ENCODE measurements at places on chromosomes 6 and 20.

GRCh38 chr6:42545226-42545773 lies 18.5 kb upstream of the UBR2 start:
- DNase-seq: no peak

GRCh38 chr6:95248499-95248898 lies 328.8 kb upstream of the MANEA start:
- no peak for DNase-seq

DNA sequence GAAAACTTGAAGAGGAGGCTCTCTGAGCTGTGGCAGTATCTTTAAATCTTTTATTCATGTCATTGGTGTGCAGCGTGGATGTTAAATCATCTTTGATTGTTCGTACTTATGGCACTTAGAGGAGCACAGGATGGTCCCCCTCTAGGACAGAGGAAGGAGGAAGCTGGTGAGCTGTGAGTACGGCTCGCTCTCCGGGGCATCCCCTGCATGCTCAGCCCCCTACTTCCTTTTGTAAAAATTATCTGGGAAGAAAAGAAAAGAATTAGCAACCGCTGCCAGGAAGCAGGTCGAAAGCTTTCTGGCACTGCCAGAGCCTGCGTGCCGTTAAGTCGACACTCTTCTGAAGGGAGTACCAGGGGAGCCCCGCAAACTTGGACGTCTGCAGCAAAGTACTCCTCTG lies 158.5 kb downstream of the SYNDIG1 start:
- DNase-seq: no peak

DNA sequence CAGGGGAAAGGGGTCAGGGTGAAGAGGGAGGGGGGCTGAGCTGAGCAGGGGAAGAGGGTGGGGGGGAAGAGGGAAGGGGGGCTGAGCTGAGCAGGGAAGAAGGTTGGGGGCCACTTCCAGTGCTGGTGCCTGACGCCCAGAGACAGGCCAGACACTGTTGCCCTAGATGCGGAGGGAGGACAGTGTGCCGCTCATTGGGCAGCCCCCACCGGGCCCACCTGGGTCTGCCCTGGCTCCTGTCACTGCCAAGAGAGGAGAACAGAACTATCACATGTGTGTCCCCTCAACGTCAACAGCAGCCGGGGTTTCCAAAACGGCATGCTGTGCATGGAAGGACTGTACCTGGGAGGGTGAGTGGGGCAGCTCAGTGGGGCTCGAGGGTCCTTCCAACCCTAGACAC lies 342.1 kb downstream of the CDH4 start:
- no peak for DNase-seq

DNA sequence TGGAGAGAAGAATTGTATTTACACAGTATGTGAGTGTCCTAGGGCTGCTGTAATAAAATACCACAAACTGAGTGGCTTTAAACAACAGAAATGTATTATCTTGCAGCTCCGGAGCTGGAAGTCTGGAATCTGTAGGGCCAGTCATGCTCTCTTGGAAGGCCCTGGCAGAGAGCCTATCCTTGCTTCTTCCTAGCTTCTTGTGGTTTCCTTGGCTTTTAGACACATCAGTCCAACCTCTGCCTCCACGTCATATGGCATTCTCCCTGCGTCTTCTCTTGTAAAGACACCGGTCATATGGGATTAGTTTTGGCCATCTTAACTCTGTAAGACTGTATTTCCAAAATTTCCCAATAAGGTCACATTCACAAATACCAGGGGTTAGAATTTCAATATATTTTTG lies 10.8 kb downstream of the FNDC1 start:
- DNase-seq: no peak

GRCh38 chr20:38843346-38843745 lies 37.8 kb downstream of the PPP1R16B start:
- DNase-seq: no peak

GRCh38 chr6:24861934-24862333 lies 63.2 kb upstream of the ARMH2 start:
- DNase-seq: no peak

DNA sequence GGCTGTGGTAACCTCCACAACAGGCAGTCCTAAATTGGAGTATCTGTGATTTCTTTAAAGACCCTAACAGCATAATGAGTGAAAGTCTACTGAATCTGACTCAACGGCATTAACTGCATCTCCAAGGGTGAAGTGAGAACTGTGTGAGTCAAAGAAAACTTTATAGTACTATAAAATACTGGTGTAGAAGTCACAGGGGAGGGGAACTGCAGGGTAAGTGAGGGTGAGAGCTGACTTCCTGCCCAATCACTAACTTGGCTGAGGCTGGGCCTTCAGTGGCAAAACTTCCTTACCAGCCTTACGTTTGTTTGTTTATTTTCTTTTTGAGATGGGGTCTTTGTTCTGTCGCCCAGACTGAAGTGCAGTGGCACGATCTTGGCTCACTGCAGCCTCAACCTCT lies 109.8 kb downstream of the PTPRK start:
- no peak for DNase-seq

DNA sequence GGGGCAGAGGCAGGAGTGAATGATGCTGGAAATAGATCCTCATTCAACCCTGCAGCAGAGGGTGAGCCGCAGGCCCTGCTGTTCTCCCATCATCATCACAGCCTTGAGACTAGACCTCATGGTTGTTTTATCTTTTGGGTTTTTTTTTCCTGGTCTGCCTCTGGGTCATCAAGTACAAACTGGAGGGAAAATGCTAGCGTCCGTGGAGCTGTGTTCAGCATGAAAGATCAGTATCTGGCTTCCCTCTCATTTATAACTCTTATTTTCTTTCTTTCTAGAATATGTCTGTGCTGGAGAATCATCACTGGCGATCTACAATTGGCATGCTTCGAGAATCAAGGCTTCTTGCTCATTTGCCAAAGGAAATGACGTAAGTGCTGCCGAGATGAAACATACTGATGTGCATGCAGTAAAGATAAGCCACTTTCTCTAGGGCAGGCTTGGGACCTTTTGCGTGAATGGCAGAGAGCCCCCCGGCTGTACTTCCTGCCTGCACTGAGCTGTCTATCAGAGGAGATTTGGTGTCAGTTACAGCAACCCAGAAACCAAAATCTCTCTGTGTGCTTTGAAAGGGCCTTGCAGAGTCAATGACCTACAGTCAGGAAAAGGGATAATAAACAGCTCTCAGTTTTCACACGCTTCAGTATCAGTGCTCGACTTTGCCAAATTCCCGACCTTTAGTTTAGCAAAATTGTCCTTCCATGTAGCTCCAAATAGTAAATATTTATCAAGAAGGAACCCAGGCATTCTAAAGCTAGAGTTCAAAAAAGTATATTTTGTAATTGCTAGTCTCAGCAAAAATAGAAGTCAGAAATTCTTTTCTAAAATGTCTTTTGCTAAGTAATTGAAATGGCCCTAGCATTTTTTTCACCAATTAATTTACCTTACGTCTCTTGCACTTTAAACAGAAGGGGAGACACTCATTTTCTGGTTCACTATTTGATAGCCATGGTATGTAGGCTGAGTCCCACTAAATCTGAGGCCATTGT lies 76.3 kb downstream of the MTFR2 start:
- DNase-seq: no peak

GRCh38 chr6:48057601-48058000 lies 53.4 kb downstream of the PTCHD4 start:
- no peak for DNase-seq

GRCh38 chr20:1661542-1662299 lies 4.1 kb upstream of the SIRPG start:
- DNase-seq: no peak

GRCh38 chr6:147434516-147434915 lies 74.0 kb upstream of the SAMD5 start:
- DNase-seq: no peak

GRCh38 chr6:143264986-143265764 lies 185.3 kb downstream of the ADAT2 start:
- DNase-seq: no peak

DNA sequence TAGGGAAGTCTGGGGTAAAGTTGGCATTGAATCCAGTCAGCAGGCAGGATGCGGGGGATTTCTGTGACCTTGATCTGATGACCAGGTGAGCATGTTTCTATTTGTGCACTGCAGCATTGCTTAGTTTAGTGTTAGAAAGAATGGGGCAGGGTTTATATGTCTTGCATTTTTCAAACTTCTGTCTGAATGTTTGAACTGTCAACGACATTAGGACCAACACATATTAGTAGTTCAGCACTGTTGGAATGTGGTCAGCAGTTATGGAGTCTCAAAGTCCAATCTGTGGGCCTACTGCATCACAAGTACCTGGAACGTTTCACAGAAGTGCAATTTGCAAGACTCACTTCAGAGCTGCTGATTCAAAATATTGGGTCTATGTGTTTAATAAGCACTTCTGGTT lies 276.6 kb upstream of the BMP2 start:
- no peak for DNase-seq

GRCh38 chr6:88520017-88520338 lies 353.8 kb upstream of the CNR1 start:
- DNase-seq: no peak

DNA sequence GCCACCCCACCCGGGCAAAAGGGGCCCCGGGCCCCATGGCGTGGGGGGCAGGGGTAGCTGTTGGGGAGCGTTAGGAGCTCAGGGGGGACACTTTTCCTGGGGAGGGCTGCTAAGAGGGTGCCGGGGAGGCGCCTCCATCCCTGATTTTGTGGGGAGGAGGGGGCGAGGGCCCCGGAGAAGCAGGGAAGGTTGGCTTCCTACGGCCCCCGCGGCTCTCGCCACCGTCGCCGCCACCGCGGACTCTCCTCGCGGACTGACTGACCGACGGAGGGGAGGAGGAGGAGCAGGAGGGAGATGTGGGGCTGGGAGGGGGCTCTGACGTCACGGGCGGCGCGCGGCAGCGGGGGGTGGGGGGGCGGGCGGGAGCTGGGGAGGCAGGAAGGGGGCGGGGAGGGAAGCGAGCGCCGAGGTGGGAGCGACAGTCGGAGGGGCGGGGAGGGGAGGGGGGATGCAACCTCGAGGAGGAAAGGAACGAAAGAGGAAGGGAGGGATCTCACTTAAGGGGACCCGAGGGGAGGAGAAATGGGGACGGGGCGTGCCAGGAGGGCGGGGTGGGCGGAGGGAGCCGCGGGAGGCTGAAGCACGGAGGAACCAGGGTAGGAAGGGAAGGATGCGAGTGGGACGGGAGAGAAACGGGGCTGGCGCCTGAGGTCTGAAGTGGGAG lies 5.1 kb downstream of the GABBR1 start:
- peak; percentile 89 for DNase-seq

DNA sequence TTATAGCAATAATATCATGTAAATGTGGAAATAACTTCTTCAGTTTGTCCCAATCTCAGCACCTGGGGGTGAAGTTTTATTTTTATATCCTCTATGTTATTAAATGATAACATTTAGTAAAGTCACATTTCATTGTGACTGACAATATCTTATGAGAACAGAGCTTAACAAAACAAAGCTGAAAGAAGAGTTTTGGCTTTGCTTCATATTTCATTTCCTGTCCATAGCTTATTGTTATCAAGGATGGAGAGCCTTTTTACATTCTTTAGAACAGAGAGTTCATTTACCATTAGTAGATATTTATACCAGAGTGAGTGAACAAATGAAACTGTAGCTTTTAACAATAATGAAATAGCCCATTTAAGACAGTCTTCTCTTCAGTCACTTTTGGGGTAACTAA lies 231.9 kb upstream of the SGK1 start:
- DNase-seq: no peak

GRCh38 chr20:8952721-8953120 lies 116.2 kb upstream of the PLCB4 start:
- no peak for DNase-seq

- DNase-seq: no peak
Observed at GRCh38 chr6:41984623-41985022, 43.0 kb upstream of the CCND3 start.

DNA sequence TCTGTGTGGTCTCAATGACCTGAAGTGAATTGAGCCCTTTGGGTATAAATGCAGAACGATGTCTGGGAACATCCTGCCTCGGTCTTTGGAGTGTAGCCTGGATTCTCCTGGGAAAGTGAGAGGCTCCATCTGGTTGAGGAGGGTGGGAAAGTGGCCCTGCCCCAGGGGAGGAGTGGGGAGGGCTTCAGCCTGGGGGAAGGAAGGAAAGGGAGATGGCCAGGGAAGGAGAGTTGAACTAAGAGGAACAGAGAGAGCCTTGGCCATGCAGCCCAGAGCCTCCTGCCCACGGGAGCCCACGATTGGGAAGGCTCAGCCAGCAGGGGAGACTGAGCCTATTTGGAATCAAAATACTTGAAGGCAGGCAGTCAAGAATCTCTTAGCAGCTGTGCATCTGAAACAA lies 2.3 kb upstream of the EPB41L1 start:
- no peak for DNase-seq

DNA sequence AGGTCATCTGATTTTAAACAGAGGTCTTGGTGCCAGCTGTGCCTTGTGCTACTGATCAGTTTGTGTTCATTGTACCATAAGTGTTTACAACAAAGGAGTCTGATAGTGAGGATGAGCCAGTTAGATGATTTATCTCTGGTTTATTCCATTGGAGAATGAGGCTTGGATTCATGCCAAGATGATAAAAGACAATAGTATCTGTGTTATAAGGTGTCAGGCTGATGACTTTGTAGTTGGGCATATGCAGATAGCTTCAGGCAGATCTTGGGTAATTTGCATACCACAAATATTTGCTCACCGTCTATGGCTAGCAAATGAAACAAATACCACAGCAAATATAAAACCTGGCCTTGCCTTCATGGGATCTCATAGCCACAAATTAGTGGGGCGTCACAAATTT lies 43.3 kb upstream of the PHACTR2 start:
- DNase-seq: no peak

GRCh38 chr20:50558483-50558925 lies 48.3 kb downstream of the PTPN1 start:
- no peak for DNase-seq

DNA sequence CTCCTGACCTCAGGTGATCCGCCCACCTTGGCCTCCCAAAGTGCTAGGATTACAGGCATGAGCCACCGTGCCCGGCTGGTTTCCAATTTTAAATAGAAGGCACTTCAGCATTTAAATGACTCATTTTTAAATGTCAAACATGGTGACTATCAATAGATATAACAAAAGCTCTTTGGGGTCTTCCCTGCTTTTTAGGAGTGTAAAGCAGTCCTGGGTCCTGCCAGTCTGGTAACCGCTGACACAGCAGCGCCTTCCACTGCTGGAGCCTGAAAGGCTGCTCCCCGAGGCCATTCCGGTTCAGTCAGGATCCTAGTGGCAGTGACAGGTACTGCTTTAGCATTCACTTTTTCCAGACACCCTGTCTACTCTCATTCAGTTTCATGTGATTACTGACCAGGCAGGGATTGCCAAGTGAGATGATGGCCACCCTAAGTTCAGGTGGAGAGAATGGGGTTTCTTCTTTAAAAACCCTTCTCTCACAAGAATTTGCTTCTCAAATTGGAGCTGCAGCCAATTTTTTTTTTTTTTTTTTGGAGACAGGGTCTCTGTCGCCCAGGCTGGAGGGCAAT lies 5.1 kb downstream of the DIDO1 start:
- no peak for DNase-seq

DNA sequence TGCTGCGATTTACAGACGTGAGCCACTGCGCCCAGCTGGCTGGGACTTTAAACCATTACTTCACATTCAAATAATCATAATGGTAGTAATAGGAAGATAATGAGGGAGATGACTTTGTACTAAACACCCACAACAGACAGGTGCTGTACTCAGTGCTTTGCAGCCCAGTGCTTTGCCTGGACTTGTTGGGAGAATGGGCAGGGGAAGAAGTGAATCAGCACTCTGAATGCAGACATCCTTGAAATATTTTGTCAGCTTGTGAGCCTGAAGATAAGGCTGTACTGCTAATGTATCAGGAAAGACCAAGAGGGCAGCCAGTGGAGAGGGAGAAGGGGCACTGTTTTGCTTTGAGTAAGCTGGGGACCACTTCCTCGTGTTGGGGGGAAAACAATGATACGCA lies 17.4 kb downstream of the NKX2-2 start:
- no peak for DNase-seq
